Mononuclear cell (primary cell): ENCODE measurements at places on chromosomes 6 and 20. TPM values are rescaled to one million over a fixed set of nuclear protein-coding genes. Genes with fewer than 3 reads are reported as not detected.

The CLVS2 gene
- under 0.01 TPM for total RNA-seq

The EMILIN3 gene
- under 0.01 TPM for total RNA-seq

The PTK6 gene
- total RNA-seq: 0.52 TPM

The TENT5A gene
- 25.9 TPM for total RNA-seq

The MAP1LC3A gene
- total RNA-seq: 3.4 TPM

The OPN5 gene
- not detected for total RNA-seq

The FAM209B gene
- total RNA-seq: 0.52 TPM

The ESR1 gene
- total RNA-seq: 0.63 TPM

The ARG1 gene
- total RNA-seq: not detected

The IYD gene
- not detected for total RNA-seq

The SAMD5 gene
- not detected for total RNA-seq

The MEP1A gene
- not detected for total RNA-seq

The SLC17A1 gene
- not detected for total RNA-seq

The KPNA5 gene
- total RNA-seq: 53.0 TPM

The NKX2-2 gene
- not detected for total RNA-seq

The CLPSL2 gene
- not detected for total RNA-seq
